ENCODE measurements at places on chromosomes 3 and 15. TPM values are rescaled to one million over a fixed set of nuclear protein-coding genes. Genes with fewer than 3 reads are reported as not detected.

KIF15 gene
- 21.7 TPM for total RNA-seq

UBAP1L gene
- 3.5 TPM for total RNA-seq

CCDC174 gene
- total RNA-seq = 16.8 TPM

HYAL1 gene
- total RNA-seq = not detected

SPSB4 gene
- total RNA-seq = not detected

- H3K4me3 ChIP-seq = no peak overlapping the region
- no peaks in the 10 kb centered on the region for H3K27me3 ChIP-seq
Observed at GRCh38 chr3:133855772-133856171, 39.9 kb downstream of the RAB6B start.

GRCh38 chr3:180117381-180118163 is 80.8 kb upstream of the PEX5L start:
- H3K4me3 ChIP-seq = no peak overlapping the region
- H3K36me3 ChIP-seq = no peaks in the 10 kb centered on the region
- no peaks in the 10 kb centered on the region for H3K4me1 ChIP-seq
- H3K27ac ChIP-seq = no peak overlapping the region
- no peak for DNase-seq

DNA sequence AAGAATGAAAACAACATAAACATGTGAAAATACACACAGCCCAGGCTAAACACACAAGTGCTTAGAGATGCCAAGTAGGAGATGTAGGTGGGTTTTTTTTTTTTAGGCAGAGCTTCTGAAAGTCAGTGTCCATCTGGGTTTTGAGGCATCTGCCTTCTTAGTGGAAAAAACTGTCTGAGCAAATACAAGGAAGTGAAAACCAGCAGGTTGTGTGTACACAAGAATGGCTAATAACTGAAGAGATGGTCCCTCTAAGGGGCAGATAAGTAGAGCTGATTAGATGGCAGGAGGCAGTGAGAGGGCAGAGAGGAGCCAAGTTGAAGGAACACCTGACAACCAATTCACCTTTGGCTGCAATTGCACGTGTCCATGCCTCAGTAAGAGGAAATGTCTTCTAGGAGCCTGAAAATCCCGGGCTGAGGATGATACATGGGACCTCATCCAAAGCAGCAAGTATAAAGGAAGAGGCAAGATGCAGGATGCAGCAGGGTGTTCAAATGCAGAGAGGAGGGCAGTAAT is 34.9 kb downstream of the CYP19A1 start:
- DNase-seq = no peak
- no peaks in the 10 kb centered on the region for H3K27me3 ChIP-seq
- no peak overlapping the region for H3K4me3 ChIP-seq
- no peaks in the 10 kb centered on the region for H3K4me1 ChIP-seq

GRCh38 chr15:80701676-80702311 is 6.7 kb downstream of the ABHD17C start:
- no peaks in the 10 kb centered on the region for H3K27me3 ChIP-seq
- no peak overlapping the region for H3K27ac ChIP-seq
- no peak for DNase-seq
- H3K4me3 ChIP-seq = no peak overlapping the region
- H3K4me1 ChIP-seq = peaks cover 4% of the 10 kb centered on the region

DNA sequence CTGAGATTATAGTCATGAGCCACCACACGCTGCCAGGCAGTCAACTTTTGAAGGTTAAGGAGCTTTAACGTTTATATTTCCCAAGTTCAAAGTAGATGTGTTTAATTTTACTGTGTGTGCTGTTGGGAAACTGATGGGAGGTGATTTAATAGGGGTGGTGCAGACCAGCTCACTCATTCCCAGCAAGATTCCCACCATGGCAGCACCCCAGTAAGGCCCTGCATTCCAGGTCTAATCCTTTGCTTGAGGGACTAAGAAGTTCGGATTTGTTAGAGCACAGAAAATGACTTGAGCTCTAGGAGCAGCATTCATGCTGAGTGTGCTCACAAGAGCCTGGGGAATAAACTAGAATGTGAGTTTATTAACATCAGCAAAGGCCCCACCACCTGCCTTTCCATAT is 25.2 kb downstream of the TSEN2 start:
- DNase-seq = no peak
- H3K27me3 ChIP-seq = no peaks in the 10 kb centered on the region
- no peaks in the 10 kb centered on the region for H3K4me1 ChIP-seq
- no peak overlapping the region for H3K4me3 ChIP-seq

GRCh38 chr3:183845608-183846288 is 20.4 kb upstream of the MAP6D1 start:
- no peak for DNase-seq
- H3K36me3 ChIP-seq = peaks cover 21% of the 10 kb centered on the region
- no peaks in the 10 kb centered on the region for H3K4me1 ChIP-seq
- H3K27me3 ChIP-seq = no peaks in the 10 kb centered on the region

DNA sequence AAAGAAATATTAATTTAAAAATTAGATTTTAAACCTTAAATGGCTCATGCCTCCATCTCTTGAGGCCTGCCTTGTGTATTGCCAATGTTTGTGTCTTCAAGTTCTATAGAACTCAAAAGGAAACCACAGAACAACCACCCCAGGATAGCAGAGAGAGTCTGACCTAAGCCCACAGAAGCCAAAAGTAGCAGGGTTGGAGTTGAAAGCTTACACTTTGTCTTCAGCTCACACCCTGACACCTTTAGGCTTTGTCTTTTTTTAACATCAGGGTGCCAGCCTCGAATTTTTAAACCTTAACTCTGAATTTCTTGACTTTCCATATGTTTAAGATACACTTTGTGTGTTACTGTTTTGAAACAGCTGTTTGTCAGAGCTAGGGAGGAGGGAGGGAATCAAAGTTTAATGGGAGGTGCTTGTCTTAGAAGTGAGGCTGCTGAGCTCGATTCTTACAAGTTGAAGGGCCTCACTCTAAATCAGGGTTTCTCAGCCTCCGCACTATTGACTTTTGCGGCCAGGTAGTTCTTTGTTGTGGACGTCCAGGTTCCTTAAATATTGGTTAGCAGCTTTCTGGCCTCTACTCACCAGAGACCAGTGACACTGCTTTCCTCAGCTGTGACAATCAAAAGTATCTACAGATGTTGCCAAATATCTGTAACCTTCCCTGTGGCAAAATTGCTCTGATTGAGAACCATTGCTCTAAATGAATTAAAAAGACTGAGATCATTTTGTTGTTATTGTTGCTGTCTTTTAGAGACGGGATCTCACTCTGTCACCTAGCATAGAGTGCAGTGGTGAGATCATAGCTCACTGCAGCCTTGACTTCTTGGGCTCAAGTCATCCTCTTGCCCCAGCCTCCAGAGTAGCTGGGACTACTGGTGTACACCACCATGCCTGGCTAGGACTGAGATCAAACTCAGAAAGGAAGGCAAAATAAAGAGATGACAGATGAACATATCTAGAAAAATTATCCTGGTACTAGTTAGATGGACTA is 139.2 kb upstream of the EOMES start:
- no peak overlapping the region for H3K27ac ChIP-seq
- H3K27me3 ChIP-seq = no peaks in the 10 kb centered on the region
- DNase-seq = no peak
- no peaks in the 10 kb centered on the region for H3K36me3 ChIP-seq
- H3K4me1 ChIP-seq = peaks cover 40% of the 10 kb centered on the region
- no peak overlapping the region for H3K4me3 ChIP-seq

- no peak for DNase-seq
- no peaks in the 10 kb centered on the region for H3K4me1 ChIP-seq
- H3K36me3 ChIP-seq = no peaks in the 10 kb centered on the region
- no peaks in the 10 kb centered on the region for H3K27me3 ChIP-seq
- no peak overlapping the region for H3K27ac ChIP-seq
Observed at GRCh38 chr3:159894386-159894785, 94.2 kb upstream of the IL12A start.

DNA sequence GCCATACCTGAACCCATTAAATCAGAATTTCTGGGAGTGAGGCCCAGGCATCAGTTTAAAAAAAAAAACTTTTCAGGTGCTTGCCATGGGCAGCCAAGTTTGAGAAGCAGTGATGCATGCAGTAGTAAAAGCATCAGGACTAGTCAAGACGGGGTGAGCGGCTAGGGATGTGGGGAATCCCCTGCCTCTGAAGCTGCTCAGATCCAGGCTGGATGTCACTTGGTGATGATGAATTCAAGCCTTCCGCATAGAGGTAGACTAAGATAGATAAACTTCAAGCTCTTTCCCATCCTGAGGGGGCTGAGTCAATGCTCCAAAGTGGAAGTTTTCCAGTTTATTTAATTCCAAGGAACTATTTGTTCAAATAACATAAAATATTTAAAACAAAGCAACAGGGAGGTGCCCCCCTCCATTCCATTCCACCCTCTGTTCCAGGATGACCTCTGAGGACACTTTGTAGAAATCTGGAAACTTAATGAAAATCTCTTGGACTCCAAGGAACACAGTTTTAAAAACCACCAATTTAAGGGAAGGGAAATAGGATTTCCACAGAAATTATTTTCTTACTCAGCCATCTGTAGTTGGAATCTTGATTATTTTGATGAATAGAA is 100.4 kb upstream of the NR2E3 start:
- no peak overlapping the region for H3K4me3 ChIP-seq
- DNase-seq = no peak
- no peaks in the 10 kb centered on the region for H3K4me1 ChIP-seq
- no peak overlapping the region for H3K27ac ChIP-seq
- no peaks in the 10 kb centered on the region for H3K36me3 ChIP-seq
- H3K27me3 ChIP-seq = no peaks in the 10 kb centered on the region

DNA sequence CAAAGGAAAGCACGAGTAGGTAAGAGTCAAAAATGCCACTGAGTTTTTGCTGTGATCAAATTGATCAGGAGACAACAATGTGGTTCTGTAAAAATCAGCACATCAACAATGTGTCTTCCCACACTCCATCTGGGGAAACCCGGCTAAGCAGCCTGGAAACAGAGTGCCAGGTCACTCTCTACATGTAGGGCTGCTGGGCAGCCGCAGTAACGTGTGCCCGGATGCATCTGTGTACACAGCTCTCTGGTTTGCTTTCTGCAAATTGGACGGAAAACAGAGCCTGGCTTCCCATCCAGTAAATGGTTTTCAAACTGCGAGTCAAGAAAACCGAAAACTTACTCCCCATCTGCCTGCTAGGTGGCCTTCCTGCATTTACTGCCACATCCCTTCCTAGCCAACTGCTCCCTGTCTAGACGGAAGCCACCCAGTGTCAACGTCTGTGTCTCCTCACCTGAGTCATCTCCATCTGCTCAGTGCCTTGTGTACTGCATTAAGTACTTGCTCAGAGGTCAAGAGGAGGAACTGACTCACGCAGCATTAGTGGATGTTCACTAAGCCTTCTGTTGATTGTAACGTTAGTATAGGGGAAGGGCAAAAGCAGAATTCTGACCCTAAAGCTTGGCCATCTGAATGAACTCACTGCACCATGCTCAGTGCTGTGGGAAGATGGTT is 124.1 kb downstream of the TJP1 start:
- DNase-seq = no peak
- H3K4me1 ChIP-seq = no peaks in the 10 kb centered on the region
- H3K27me3 ChIP-seq = no peaks in the 10 kb centered on the region
